ENCODE measurements at places on chromosomes 6 and 20.

DNA sequence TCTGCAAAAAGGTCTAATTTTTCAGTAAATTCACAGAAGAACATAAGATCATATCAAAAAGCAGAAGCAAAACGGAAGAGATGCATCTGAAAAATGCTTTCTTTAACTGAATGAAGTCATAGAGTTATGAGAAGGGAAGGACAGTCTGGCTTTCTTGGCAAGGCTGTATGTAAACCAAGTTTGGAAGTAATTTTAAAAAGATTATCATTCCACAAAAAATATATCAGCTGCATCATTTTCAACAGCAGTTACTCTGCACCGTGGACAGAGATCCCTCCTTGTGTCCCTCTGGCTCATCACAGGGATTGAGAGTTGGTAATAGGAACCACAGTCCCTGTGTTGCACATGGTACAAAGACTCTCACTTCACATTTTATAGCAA is 258.5 kb downstream of the HIVEP2 start:
- DNase-seq: no peak

- no peak for DNase-seq
Measured at GRCh38 chr6:89002523-89002922, 39.1 kb upstream of the RNGTT start.

- DNase-seq: no peak
Measured at GRCh38 chr6:110980227-110980626, 1.6 kb upstream of the RPF2 start.

DNA sequence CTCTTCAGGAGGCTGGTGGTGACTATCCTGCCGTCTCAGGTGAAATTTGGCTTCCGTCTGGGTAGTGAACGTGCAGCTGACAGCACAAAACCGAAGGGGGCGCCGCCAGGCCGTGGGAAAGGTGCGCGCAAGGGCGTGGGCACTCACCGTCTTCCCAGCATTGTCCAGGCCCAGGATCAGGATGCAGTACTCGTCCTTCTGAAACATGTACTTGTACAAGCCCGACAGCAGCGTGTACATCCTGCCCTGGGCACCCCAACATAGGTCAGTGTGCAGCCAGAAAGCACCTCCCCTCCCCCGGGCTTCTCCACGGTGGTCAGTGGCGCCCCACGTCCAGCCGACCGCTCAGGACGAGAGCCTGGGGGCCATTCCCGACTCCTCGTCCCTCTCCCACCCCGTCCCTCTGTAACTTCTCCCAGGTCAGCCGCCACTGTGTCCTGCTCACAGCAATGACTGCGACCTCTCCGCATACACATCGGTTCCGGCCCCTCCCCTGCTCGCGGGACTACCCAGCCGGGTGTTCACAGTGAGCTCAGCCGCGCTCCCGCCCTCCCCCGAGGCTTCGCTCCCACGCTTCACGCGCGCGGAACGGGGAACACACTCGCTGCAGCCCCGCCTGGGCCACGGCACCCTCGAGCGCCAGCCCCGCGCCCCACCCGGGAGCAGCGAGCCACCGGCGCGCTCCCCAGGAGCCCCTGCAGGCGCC is 771 bp downstream of the ARFRP1 start:
- DNase-seq: no peak

DNA sequence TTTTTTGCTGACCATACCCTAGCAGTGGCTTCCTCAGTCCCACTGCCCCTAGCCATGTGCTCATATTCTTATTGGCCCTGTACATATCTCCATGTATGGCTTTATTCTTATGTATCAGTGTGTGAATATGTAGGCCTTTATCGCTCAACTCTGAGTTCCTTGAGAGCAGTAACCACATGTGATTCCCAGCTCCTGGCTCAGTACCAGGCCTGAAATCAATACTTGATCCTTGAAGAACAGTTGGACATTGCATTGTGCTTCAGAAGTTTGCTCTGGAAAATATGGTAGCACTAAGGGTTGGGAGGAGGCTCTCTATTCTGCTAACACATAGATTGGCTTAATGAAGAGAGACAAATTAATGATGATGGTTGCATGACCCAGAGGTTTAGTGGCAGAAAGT is 118.8 kb upstream of the FERMT1 start:
- DNase-seq: no peak

GRCh38 chr20:63461104-63461763 is 11.2 kb downstream of the KCNQ2 start:
- DNase-seq: no peak

- DNase-seq: no peak
Measured at GRCh38 chr6:11804135-11804534, 25.5 kb upstream of the ADTRP start.

GRCh38 chr6:158023597-158023939 is 41.9 kb downstream of the SYNJ2 start:
- DNase-seq: no peak

DNA sequence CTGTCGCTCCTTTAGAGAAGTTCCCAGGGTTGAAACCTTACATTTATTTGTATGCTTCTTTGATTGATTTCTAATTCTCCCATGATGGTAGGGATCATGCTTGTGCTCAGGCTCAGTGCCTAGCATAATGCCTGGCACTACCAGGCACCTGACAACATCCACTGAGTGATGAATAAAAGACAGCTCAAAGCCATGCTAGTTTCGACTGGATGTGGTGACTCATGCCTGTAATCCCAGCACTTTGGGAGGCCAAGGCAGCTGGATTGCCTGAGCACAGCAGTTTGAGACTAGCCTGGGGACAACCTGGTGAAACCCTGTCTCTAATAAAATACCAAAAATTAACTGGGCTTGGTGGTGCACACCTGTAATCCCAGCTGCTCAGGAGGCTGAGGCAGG is 11.6 kb upstream of the CD164 start:
- no peak for DNase-seq

DNA sequence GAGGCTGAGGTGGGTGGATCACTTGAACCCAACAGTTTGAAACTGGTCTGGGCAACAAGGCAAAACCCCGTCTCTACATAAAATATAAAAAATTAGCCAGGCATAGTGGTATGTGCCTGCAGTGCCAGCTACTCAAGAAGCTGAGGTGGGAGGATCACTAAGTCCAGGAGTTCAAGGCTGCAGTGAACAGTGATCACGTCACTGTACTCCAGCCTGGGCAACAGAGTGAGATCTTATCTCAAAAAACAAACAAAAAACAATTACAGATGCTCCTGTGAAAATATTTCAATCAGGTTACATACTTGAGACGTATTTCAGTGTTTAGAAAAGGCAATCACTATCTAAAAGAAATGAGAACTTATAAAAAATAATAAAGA is 33.8 kb downstream of the RANBP9 start:
- DNase-seq: no peak

DNA sequence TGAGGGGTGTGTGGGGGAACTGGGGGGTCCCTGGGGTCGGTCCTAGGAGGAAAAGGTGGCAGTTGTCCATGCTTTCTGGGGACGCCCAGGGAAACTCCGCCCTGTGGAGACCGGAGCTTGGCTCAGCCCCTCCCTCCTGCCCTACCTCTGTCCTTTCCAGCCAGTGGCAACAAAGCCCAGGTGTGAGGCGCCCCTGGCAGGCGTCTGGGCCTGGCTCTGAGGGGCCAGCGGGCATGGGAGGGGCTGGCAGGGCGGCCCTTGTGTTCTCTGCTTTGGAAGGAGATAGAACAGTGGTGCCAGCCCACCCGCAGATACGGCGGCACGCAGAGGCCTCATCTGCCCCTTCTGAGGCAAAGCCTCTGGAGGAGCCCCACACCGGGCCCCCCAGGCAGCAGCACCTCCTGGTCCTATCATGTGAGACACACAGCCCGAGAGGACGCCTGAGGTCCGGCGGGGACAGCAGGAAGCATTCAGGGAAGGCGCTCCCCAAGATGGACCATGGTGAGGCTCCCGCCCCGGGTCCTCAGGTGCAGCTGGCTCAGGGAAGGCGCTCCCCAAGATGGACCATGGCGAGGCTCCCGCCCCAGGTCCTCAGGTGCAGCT is 47.9 kb downstream of the YTHDF1 start:
- DNase-seq: no peak

DNA sequence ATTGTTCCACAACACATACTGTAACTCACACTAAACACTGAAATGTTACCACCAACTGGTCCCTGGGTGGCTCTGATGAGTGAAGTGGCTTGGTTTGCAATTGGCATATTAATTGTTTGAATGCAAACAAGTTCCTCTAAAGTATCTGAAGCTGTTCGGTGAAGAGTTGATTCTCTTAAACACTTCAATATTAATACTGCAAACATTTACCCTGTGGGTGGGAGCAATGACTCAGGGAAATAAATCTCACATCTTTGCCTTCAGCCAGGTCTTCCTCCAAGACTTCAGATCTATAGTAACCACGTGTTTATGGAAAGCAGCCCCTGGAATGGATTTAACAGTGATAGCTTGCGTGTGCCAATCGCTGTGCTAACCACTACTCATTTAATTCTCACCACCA is 176.0 kb downstream of the MAFB start:
- DNase-seq: no peak

GRCh38 chr6:40244699-40245098 is 310.4 kb upstream of the MOCS1 start:
- no peak for DNase-seq

GRCh38 chr20:11098888-11099287 is 425.1 kb upstream of the JAG1 start:
- no peak for DNase-seq

DNA sequence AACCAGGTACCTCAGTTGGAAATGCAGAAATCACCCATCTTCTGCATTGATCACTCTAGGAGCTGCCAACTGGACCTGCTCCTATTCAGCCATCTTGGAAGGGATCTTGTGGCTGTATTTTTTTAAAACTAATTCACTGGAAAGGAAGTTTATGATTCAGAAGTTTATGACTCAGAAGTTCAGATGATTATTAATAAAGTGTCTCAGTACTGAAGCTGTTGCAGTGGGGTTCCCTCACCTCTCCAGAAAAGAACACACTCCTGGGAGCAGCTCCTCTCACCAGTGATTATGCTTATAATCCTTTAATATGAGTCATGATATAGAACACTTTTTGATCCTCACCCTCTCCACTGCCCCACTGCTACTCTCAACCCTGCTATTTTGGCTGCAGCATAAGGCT is 291.2 kb upstream of the HS3ST5 start:
- DNase-seq: no peak

DNA sequence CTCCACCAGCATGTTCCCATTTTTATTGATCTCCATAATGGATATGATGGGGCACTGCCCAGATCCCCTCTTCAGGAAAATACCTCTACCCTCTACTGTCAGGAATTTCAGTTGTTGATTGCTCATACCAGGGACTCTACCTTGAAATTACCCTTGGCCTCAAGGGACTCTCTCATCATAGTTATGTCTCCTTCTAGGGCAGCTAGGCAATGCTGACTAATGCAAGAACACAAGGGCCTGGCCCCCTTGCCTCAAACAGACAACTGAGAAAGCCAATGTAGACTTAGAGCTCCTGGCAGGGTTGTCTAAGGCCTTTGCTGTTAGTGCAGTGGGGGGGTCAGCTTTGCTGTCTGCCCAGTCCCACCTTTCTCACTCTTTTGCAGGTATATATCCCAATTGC is 493.1 kb downstream of the BTBD3 start:
- no peak for DNase-seq

GRCh38 chr20:48735112-48735511 is 92.7 kb downstream of the PREX1 start:
- no peak for DNase-seq

DNA sequence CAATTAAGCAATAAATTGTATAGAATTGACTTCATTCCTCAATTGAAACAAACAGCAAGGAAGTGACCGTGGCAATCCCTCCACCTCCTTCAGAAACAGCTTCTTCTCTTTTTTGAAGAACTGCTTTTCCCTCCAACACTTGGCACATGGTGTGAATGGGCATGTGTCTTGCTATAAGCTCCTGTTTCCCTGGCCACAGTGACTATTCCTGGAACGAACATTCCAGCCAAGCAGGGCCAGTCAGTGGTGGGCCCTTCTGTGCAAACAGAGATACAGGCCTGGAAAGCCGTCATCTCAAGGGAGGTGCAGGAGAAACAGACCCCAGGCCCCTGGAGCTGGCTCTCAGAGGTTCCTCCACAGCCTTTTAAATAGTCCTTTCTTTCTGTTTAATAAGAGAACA is 6.9 kb downstream of the TXNDC5 start:
- DNase-seq: no peak

DNA sequence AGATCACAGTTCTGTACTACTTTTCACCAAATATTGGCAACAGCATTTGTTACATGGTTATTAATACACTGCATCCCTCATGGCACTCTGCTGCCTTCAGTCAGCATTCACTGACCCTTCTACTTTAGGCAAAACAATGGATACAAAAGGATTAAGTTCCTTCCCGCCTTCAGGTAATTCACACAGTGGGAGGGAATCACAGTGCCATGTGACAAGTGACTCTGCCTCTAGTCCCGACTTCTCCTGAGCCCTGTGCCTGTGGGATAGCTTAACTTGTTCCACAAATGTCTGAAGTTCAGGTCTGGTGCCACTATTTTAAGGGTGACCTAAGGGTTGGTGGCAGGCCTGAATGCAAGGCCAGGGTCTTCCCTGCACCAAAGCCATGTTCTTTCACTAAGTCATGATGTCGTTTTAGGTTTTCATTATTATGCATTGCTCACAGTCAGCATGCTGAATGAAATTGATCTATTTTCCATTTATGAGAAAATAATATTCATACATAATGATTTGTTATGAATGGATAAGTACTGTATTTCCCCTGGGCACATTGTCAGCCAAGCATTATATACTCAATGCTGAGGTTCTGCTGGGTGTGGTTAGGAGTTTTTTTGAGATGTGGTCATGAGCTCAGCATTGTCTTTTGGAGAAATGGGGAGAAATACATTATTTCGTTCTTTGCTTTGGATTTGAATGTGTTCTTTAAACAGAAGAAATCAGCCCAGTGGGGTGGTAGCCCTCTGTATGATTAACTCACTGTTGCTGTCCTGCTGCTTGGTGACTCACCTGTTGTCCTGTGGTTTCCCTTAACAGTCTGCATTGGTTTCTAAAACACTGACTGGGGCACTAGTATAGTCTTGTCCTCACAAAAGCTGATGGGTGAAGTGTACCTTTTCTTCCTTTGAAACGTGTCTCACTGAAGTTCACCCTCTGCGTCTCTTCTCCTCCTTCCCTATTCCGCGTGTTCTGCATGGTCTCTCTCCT is 66.4 kb downstream of the AFDN start:
- DNase-seq: no peak

DNA sequence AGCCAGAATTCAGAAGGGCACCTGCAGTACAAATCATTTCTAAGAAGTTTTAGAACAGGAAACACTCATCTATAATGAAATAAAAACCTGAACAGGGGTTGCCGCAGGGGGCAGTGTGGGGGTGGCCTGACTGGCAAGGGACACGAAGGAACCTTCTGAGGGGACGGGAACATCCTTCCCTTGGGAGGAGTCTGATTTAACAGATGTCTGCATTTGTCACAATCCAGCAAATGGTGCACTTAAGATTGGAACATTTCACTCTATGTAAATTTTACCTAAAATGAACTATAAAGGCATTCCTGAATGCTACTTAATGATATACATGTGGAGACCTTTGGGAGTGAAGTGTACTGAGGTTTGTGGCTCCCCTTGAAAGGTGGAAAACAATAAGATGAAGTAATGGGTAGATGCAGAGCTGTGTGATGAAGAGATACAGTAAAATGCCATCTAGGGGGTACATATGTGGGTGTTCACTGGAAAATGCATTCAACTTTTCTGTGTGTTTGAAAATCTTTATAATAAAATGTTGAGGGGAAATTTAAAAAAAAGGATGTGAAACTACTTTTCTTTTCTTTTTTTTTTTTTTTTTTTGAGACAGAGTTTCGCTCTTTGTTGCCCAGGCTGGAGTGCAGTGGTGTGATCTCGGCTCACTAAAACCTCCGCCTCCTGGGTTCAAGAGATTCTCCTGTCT is 89.5 kb downstream of the SNX5 start:
- DNase-seq: no peak

GRCh38 chr6:13813026-13813425 is 1.3 kb downstream of the MCUR1 start:
- no peak for DNase-seq

All from NCI-H1930 (cell line).